Stimulated activated CD4-positive, alpha-beta T cell treated with anti-CD3 and anti-CD28 coated beads, Interleukin-1b, Interleukin-23, amount 100 ng/mL, for 48 hours (primary cell): ENCODE measurements at places on chromosomes 12 and 14.

DNA sequence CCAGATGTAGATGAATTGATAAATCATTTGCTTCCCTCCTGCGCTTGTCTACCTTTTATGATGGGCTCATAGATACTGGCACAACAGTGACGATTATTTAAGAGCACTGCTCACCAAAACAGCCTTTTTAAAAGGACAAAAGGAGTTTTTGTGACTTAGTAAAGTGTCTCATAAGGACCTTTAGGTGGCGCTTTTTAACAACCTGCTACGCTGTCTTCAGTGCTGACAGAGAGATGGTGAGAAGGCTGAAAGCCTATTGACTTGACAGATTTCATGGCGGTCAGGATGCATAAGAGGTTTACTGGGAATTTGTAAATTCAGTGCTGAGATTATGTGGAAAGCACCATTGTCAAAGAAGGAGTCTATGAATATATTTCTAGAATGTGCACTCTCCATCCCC lies 87.6 kb downstream of the SLC15A5 start:
- no peak for DNase-seq

- no peak for DNase-seq
Observed at GRCh38 chr12:8780389-8780788, 42.0 kb upstream of the A2ML1 start.

- DNase-seq, result no peak
Observed at GRCh38 chr12:113831016-113831415, 135.1 kb downstream of the RBM19 start.

GRCh38 chr12:88519802-88520435 lies 60.4 kb downstream of the KITLG start:
- no peak for DNase-seq

GRCh38 chr12:43805149-43805859 lies 813 bp downstream of the TWF1 start:
- DNase-seq, result no peak

GRCh38 chr14:73263606-73264005 lies 26.3 kb downstream of the PAPLN start:
- DNase-seq, result no peak

DNA sequence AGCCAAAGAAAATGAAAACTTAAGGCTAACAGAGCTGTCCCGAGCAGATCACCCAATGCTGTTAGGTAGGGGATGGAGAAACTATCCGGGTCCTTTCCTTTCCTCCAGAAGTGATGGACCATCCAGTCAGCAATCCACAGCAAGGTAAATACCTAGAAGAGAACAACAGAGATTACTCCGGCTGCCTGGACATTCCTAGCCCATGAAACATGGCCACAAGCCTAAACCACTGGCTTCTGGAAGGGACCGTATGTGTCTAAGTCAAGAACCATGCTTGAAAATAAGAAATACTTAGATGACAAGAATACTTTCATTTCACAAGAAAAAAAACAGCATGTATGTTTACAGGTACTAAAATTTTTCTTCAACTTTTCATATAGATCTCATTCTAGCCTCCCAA lies 152.9 kb downstream of the SLC41A2 start:
- DNase-seq, result no peak

- no peak for DNase-seq
Observed at GRCh38 chr12:26429070-26429691, 233.8 kb downstream of the SSPN start.

GRCh38 chr12:12800406-12801180 lies 12.6 kb upstream of the DDX47 start:
- no peak for DNase-seq

DNA sequence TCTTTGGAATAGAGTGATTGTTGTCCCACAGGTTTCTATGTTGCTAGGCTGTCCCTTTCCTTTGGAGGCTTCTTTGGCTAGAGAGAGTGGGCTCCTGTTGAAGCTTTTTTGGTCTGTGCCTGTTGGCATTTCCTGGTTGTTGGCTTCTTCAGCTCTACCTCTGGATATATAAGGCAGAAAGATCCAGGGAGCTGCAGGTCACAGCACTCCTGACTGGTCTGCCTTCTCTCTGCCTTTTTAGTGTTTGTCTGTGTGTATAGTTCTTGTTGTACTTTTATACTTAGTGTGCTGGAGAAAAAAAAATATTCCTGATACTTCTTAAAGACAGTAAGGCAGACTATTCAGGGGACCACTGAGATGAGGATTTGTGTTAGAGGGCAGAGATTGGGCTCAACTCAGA lies 202.7 kb downstream of the FBXL14 start:
- no peak for DNase-seq

GRCh38 chr14:70317969-70318634 lies 41.4 kb downstream of the COX16 start:
- DNase-seq, result no peak

DNA sequence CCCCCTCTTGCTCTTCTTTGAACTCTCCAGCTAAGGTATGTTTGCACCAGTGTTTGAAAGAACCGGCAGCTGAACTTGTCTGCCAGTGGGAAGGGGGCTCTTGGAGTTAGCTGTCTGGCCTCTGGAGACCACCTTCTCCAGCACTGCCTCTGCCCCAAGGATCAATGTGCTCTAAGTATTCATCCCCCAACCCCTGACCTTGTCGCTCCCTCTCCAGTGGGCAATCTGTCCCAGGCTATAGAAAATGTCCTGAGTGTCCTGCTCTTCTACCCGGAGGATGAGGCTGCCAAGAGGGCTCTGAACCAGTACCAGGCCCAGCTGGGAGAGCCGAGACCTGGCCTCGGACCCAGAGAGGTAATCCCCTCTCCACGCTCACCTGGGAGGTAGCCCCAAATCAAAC lies 2.8 kb downstream of the P3H3 start:
- DNase-seq, result no peak

DNA sequence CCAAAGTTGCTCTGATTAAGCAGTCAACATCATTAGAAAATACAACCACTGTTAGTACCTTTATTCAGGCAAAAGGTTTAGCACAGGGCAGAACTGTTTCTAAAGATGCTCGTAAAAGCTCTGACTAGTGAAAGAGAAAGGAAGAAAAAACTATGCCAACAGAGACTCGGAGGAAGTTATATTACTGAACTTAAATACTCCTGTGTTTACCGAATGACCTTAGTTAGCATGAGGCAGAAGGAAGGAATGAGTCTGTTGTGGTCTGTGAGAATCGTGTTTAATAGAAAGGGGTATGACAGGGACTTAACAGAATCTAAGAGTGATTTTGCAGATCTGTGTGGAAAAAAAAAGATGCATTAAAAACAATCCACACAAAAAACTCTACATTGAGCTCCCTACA lies 84.1 kb upstream of the OVCH1 start:
- no peak for DNase-seq

DNA sequence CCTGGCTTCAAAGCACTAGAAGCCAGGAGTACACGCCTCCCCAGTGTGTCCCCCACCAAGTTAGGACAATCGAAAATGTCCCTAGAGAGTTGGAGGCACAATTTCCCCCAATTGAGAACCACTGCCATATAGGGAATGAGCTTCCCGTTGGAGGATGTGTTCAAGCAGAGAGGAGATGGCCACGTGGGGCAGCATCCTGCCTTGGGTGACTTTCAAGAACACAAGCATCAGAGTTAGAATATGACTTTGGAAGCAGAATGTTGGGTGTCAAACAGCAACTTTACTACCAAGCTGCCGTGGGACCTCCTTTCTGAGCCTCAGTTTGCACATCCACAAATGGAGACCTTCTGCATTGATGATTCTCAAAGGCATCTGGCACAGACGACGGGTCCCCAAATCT lies 56.5 kb downstream of the RFLNA start:
- DNase-seq, result no peak

- no peak for DNase-seq
Observed at GRCh38 chr12:12513416-12514006, 49.2 kb downstream of the DUSP16 start.

GRCh38 chr12:68861890-68862289 lies 53.9 kb downstream of the MDM2 start:
- DNase-seq, result no peak

DNA sequence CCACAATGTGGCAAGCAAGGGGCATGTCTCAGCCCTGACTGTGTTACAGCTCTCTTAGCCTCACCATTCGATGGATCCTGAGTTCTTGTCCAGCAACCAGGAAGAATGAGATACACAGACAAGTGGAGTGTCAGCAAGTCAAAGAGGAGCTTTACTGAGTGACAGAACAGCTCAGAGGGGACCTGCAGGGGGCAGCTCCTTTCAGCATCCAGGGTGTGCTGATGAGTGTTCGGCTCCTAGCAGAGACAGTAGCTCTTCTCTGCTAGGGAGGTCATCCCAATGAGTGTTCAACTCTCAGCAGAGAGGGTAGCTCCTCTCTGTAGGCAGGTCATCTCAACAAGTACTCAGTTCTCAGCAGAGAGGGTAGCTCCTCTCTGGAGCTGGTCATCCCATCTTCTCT lies 19.1 kb downstream of the SYNJ2BP start:
- no peak for DNase-seq

GRCh38 chr12:52122540-52122871 lies 43.0 kb downstream of the SMIM41 start:
- no peak for DNase-seq
